Sciatic nerve (tissue), 2 donors: ENCODE measurements at places on chromosomes 4 and X. TPM values are rescaled to one million over a fixed set of nuclear protein-coding genes. Genes with fewer than 3 reads are reported as not detected.

- no peak for DNase-seq
Measured at GRCh38 chr4:186486172-186486571, 69.2 kb downstream of the MTNR1A start.

DNA sequence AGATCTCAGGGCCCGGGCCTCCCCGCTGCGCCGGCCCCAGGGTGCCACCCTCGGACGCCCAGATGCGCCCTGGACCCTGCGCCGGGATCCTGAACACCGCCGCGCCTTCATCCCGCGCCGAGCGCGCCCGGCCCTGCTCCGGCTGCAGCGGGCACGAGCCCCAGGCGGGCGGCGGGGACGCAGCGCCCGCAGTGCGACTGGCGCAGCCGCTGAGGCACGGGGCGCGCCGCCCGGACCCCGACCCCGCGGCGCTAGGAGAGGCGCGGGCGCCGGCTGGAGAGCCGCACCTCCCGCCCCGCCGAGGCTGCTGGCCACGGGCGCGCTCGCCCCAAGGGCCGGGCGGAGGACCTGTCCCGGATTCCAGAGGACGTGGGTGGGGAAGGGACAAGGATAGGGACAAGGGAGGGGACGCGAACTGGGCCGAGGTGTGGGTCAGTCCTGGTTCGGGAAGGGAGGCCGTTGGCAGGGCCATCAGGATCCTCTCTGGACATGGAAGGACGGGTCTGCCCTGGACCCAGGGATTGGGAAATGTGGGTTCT, 1.1 kb downstream of the ZFYVE28 start:
- DNase-seq: no peak

- no peak for DNase-seq
Measured at GRCh38 chr4:48904101-48904500, 2.5 kb downstream of the OCIAD2 start.

DNA sequence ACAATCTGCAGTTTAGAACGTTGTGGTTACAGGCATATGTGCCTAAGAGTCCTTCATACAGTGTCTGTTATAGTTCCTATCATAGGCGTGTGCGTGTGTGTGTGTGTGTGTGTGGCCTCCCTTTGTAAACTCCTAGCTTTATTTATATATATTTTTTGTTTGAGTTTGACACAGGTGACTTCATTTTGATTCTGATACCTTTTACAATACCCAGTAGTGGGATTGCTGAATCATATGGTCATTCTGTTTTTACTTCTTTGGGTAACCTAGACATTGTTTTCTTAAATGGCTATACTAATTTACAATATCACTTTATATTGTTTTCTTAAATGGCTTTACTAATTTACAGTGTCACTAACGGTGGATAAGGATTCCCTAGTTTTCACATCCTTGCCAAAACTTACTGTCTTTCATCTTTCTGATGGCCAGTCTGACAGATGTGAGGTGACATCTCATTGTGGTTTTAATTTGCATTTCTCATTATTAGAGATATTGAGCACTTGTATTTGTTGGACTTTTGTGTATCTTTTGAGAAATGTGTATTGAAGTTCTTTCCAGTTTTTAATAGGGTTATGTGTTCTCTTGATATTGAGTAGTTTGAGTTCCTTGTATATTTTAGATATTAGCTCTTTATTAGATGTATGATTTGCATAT, 211.1 kb upstream of the NUDT6 start:
- DNase-seq: no peak

- DNase-seq: no peak
Measured at GRCh38 chr4:166506051-166506450, 633.0 kb downstream of the TLL1 start.

GRCh38 chr4:174794543-174795094, 34.4 kb downstream of the GLRA3 start:
- no peak for DNase-seq

- DNase-seq: no peak
Measured at GRCh38 chr4:128322311-128322710, 34.7 kb upstream of the PGRMC2 start.

DNA sequence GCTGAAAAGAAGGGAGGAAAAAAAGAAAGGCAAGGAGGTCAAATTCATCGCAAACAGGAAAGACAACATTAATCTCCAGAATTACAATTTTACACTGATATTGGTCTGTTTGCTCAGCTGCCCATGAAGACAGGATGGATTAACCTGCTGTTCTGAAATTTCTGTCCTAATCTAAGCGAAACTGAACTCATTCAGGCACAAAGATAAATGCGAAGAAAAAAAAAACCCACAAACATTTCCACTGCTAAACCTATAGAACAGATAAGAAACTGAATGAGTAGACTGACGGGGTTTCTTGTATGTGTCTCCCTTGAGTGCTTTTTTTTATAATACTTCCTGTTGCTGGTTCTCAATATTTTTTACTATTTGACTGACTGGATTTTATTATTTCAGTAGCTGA, 251.8 kb upstream of the FTHL17 start:
- no peak for DNase-seq

DNA sequence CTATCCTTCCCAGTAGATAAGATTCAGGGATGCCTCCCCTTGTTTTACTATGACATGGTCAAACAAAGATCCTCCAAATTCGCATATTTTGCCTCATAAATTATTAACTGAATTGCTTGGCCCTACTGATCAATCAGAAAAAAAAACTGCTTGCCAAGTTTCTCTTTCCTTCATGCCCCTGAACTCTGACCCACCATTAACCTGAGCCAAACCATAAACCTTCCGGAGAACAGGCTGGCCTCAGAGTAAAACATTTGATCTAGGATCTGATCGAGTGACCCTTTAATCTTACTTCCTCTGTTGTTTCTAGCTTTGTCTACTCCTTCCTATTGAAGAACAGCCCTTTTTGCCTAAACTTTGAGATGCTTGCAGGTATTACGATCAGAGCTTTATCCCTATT, 209.7 kb upstream of the FAM47A start:
- no peak for DNase-seq

DNA sequence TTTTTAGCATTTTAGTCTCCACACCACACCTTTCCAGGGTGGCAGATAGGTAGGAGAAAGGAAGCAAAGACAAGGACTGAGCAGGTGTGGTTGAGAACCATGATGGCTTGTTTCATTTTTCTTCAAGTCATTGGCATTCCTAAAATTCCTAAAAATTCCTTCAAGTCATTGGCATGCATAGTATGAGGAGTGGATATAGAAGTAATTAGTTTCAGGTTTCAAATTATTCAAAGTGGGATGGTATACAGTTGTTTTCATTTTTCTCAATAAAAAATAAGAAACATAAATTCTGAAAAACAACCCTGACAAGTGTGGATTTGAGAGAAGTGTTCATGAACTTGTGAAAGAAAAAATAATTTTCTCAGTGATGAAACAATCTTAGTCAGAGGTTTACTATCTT, 22.3 kb upstream of the HERC3 start:
- no peak for DNase-seq

- DNase-seq: no peak
Measured at GRCh38 chrX:38085813-38086212, 79.5 kb downstream of the SYTL5 start.

DNA sequence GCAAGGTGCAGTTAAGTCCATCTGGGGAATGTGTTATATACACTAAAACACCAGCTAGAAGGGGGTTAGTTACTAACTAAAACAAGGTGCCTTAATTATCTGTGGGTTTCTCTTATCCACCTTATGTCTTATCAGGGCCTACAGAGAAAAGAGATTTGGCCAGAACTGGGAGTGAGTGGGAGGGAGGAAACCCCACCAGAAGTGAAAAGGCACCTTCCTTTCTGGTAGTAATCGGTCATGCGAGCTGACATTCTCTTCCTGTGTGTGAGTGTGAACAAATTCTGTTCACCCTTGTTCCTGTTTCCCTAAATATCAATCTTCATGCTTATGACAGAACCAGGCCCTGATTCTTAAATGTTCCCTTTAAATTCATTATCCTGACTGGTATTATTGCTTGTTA, 43.5 kb downstream of the SRPX2 start:
- DNase-seq: no peak

DNA sequence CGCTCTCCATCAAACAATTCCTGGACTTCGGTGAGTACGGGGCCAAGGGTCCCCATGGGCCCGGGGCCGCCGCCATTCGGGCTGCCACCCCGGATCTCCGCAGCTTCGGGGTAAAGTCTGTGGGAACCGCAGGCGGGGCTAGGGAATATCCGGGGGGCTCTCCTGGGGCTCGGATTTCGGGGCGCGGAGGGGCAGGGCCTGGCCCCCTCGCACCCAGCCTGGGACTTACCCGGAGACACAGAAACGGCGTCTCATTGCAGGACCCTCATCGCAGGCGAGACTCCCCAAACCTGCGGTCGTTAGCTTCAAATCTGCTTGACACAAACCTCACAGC, 413 bp downstream of the PDK3 start:
- DNase-seq: no peak

- DNase-seq: no peak
Measured at GRCh38 chr4:101793397-101793796, 2.9 kb downstream of the BANK1 start.

DNA sequence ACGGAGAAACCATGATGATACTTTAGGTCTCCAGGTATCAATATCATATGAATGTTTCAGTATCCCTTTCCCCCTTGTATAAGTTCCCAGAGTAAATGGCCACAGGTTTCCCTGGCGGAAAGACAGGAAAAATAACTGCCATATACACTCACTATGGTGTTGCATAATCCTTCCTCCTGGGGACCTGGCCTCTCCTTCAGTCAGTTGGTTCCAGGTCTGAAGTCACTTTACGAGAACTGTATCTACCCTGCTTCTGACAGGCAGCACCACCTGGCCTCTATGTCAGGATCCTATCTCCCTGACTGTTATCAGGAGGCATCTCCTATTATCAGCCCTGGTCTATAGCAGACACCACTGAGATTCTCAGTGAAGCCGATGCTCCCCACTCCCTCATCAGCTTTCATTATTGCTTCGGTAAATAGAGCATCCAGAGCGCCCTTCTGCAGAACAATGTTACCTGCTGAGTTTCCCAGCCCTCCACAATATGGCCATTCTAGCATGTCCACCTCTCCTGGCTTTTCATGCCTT, 22.6 kb downstream of the HAUS3 start:
- DNase-seq: no peak

The MAD2L1 gene
- 1.5 TPM for total RNA-seq

The SSX2 gene
- total RNA-seq: not detected

The FHIP1A gene
- total RNA-seq: 15.3 TPM

The MCTS1 gene
- 28.7 TPM for total RNA-seq

The FAM47A gene
- not detected for total RNA-seq
